ENCODE measurements at places on chromosomes 12 and 14.
A peak's percentile ranks its signal among the peaks of the same experiment; 100 is the strongest.

DNA sequence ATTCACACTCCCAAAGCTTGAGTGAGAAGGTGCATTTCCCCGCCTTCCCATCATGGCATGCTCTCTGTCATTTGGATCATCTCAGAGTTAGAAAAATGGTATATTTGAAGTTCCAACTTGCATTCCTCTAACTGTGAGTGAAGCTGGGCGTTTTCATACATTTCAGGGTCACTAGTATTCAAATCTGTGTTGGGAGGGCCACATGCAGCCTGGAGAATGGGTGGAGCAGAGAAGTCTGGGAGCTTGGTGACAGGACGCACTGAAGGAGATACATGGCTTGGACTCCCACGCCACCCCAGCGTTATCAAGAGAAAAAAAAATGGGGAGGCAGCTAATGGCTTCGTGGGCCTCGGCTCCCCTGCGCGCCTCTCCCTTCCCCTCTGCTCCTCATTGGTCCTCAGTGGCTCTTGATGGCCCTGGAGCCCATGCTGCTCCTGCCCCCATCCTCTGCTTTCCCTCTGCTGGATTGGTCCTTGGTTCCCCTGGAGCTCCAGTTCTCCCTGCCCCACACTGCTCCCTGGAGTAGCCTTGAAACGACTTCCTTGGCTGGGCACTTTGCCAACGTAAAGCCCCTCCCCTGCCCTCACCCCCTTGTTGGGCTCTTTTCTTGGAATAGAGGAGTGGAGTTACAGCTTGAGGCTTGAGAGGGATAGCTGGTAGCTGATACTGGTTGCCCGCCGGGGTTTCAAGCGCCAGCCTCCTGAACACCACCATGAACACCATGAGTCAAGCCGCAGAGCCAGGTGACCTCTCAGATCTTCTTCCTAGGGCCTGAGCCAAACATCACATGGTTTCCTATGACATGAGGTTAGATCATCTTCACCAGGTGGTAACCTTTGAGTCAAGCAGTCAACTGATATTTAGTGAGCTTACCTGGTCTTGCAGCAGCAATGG is 139.6 kb downstream of the PRKCH start:
- peak; percentile 29 for DNase-seq

- DNase-seq, result peak; percentile 76
Observed at GRCh38 chr14:88834883-88835431, 10.5 kb downstream of the TTC8 start.

- DNase-seq, result no peak
Observed at GRCh38 chr14:55929136-55929535, 189.1 kb upstream of the PELI2 start.

- peak; percentile 82 for DNase-seq
Observed at GRCh38 chr12:66188584-66189485, at the start of gene IRAK3. IRAK3 (plus strand) TSS chr12:66189214; CDS start chr12:66189300, 86 bp downstream.

DNA sequence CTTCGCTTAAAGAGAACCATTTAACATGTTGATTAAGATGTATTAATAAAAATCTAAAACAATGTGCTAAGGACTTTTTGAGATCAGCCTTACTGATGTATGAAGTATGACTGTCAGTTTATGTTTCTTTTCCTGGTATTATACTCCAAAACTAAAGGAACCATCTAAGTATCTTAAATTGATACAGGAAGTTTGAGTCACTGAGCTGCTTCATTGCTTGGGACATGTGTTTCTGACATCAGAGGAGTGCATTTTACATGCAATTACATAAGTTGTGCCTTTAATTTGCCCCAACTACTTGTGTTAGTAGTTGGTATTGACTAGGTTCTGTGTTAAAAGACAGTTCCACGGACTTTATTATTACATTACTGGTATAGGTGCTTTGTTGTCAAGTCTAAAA is 50.9 kb downstream of the PROX2 start:
- peak; percentile 84 for DNase-seq

- no peak for DNase-seq
Observed at GRCh38 chr12:114253976-114254778, 151.8 kb downstream of the TBX5 start.

DNA sequence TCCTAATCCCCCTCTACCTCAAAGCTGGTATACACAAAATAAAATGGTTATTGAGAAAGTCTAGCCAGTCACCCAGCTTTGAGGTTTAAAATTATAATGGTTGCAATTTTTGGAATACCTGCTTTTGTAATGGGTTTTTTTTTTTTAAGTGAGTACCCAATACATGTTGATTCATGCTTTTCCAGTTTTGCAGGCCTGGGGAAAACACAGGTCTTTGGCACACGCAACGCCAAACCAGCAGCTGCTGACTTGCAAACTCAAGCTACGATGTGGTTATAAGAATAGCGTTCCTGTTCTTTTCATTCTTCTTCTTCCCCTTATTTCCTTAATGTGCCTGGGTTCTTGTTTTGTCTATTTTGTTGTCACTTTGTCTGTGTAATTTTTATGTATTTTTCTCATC is 233.0 kb downstream of the EGLN3 start:
- no peak for DNase-seq

GRCh38 chr14:74362361-74362915 is 14.2 kb downstream of the VRTN start:
- peak; percentile 87 for DNase-seq

Data from GM23248 (cell line).